Stimulated activated CD8-positive, alpha-beta memory T cell treated with anti-CD3 and anti-CD28 coated beads, Interleukin-2, amount 100 ng/mL, for 48 hours (primary cell): ENCODE measurements at places on chromosomes 3 and 15.

DNA sequence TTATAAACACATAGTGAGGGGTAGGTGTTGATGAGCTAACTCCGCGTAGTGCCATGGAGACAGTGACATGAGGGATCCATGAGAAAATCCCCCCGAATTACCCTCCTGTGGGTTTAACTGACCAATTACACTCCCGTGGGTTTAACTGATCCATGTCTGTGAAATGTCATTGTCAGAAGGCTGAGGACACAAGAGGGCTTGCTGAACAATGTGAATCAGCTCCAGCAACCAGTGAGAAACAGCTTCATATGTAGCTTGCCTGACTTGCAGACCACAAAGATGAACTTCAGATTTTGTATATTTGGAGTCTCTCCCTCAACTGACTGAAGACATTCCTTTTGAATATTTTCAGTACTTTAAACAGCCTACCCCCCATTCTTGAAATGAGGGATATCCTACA, 144.9 kb downstream of the FBN1 start:
- DNase-seq, result no peak

DNA sequence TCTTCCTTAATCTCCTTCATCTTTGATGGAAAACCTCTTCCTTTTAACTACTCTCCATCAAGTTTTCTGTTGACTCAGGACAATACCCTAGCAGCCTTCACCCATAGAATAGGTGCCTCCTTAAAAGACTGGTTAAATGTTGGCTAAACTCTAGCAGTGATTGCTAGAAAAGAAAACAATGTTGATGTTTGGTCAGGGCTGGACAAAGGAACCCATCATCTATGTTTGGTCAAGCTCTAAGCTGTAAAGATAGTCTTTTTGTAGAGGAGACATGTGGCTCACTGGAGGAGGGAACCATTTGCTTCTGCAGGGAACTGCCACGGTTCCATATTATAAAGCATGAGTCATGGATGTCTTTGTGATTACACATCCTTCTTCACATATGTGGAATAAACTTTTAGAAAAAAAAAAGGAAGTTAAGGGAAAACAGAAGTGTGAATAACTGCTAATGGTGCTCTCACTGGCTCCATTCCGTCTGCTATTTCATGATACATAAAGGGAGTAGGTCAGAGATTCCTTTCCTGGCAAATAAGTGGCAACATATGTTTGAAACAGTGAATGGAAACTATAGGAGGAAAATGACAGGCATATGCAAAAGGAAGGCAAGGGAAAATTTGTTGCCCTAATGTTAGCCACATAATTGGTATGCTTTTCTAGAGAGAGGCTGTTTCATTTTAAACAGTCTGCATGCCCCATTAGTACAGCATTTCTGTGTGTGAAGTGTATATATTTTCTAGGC, 78.2 kb downstream of the CMSS1 start:
- no peak for DNase-seq

- DNase-seq, result no peak
Measured at GRCh38 chr15:68510558-68510957, 68.2 kb upstream of the CORO2B start.

GRCh38 chr15:68470049-68470742, 38.2 kb upstream of the ITGA11 start:
- DNase-seq, result no peak

DNA sequence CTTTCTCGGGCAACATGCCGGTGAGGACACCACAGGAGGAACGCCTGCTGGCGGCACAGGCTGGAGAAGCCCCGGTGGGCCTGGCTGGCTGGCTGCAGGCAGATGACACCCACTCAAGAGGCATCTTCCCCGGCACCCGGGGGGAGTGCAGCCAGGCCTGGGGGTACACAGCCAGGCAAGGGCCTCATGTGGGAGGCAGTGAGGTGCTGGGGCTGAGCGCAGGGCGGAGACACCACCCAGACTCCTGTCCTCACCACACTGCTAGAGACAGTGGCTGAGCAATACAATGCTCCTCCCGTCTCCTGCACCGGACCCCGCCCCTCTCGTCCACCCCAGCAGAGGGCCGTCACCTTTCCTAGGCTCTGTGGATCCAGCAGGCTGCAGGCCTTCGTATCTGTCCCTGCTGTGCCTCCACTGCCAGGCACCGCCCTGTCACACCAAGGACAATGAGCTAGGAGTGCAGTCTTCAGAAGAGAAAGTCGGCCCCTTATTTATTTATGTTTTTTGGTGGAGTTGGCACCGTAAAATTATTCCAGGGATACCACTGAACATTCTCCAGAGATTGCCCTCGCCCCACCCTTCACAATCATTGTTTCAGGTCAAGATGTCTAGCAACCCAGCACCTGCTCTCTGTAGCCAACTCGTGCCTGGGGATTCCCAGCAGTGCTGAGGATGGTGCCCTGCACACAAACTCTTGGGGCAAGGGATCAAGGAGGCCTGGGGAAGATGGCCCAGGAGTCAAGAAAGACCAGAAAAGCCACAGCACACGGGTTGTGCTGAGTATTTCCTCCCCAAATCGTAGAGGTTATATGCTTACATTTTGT, 129.1 kb downstream of the ATP10A start:
- no peak for DNase-seq

- DNase-seq, result no peak
Measured at GRCh38 chr15:80660119-80660518, 35.0 kb upstream of the ABHD17C start.
